CD8-positive, alpha-beta T cell (primary cell): ENCODE measurements at places on chromosomes 7 and 10.

GRCh38 chr10:12308736-12309375, 40.5 kb upstream of the CAMK1D start:
- DNase-seq, result no peak

- DNase-seq, result no peak
These were observed 55.7 kb downstream of the CUBN start for GRCh38 chr10:17073725-17074540.

DNA sequence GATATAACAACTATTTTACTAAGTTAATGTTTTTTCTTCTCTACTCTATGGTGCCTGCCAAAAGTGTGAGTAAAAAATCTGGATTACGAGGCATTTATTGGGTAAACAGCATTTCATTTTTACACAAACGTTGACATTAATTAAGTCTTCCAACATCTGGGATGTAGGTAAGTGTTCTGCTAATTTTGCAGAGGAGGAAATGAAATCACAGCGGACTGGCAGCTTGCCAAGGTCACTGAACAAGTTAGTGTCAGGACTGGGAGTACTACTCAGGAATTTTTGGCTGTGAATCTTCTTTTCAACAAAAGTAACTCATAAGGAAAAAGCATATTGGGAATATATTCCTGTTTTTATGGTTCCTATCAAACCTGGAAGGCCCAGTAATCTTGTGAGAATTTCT, 612.1 kb upstream of the FZD8 start:
- no peak for DNase-seq

DNA sequence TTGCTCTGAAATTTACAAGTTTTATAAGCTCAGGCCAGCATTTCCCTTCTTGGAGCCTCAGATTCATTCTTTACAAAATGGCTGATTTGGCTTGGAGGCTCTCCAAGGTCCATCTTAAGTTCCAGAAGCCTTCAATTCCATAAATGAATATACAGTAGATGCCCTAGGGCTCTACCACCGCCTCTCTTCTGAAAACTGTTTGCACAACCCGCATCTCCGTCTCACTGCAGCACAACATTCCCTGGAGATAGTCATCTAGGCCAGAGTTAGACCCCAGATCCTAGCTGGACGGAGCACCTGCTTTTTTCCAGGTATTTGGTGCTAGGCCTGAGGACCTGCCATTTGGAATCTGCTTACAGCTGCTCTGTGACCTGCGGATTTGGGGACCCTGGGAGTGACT, 50.5 kb upstream of the NRP1 start:
- DNase-seq, result no peak

DNA sequence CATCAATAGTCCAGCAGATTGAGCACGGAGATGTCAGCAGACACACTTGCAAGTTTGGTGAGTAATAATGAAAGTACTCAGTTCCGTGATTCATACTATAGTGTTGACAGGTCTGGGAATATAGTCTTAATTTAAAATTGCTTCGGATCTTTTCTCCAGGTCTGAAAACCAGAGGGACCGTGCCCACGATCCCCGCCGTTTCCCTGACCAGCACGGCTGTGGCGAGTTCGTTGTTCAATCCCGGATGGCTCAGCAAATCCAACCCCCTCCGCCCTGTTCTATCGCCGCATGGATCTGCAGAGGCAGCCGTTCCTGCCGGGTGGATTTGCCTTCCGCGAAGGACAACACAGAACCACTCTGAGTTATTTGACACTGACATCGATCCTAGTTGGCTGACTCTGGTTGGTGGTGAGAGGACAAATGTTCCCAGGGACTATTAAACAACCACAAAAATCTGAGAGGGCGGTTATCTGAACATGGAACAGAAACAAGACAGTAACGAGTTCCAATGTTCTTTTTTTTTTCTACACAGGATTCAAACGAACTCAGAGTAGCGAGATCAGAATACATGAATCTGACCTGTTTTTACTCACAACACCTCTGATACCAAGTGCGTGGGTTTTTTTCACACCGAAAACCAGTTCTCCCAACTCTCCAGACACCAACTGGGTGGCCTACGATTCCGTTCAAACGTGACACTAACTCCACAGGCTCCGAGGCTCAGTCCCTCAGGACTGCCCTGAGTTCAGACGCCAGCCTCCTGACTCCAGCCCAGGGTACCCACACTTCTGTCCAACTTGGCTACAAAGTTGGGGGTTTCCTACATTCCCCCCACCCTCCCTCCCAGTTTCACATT, 52.7 kb downstream of the RBM17 start:
- DNase-seq, result no peak

DNA sequence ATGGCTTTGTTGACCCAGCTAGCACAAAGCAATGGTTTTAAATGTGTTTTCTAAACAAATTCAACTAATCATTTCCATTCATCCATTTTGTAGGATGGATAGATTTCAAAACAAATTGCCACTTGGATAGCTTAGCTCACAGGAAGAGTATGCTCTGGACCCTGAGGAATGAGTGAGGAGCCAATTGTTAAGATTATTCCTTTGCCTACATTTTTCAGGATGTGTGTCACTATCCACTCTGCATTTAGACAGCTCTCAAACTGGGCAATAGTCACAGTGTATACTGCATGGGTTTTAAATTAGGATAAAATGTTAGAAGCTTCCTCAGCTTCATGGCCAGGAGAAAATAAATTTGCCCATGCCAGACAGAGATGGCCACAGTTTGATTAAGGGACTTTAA, 605.6 kb upstream of the TEX47 start:
- DNase-seq, result no peak

DNA sequence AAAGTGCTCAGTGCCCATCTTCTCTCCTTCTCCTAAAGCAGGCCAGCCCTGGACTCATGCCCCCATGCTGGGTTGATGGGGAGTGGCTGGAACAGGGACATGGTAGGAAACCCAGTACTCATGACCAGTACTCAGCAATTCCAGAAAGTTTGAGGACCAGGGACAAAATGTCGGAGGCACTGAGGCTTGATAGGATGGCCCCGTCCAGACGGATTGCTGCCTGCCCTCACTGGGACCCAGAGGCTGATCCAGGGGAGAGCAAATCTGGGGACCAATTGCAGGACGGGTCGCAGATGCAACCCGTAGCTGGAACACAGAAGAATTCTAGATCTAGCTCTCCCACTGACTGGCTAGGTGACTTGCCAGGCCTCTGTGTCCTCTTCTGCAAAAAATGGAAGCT, 5.1 kb downstream of the ZCCHC24 start:
- no peak for DNase-seq
